ENCODE measurements at places on chromosomes 12 and 14.

GRCh38 chr12:65835256-65835655, 11.0 kb downstream of the HMGA2 start:
- DNase-seq, result no peak

DNA sequence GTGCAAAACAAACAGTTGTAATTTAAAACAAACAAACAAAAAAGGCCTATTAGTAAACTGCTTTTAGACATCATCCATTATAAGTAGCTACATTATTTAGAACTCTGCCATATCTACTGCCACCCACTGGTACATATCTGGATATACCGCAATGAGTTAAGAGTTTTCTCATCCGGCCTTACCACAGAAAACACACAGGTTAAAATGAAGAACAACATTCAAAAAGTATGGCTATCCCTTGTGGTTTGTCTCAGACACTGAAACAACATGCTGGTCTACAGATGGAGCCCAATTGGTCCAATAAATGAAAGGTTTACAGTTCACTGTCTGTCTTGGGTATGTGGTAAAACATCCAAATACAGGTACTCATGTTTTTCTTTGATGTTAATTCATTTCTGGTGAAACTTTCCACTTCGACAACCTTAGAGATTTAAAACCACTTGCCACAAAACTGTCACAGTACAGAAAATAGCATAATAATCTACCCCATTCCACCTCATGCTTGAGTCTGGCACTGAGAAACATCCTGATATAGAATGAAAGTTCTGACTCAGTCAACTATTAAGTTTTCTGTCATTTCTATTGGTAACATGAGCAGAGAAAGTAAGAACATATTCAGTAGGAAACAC, 354.3 kb downstream of the CEP128 start:
- DNase-seq, result peak; percentile 9

- no peak for DNase-seq
Observed at GRCh38 chr12:48954841-48955501, 2.3 kb downstream of the ARF3 start.

DNA sequence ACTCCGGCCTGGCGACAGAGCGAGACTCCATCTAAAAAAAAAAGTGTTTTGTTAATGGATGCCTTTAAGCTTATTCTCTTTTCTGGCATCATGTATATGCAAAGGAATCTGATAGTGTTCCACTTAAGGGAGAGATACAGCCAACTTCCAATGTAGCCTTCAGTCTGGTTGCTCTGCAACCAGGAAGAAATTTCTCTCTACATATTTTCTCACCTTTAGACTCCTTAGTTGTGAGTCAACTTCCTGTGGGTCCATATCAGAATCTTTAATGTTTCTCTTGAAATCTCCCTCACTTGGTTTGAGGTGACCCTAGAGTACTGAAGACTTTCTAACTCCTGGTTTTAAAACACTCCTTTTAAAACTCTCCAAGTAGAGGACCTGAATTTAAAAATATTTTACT, 340.4 kb downstream of the SLC6A15 start:
- no peak for DNase-seq

DNA sequence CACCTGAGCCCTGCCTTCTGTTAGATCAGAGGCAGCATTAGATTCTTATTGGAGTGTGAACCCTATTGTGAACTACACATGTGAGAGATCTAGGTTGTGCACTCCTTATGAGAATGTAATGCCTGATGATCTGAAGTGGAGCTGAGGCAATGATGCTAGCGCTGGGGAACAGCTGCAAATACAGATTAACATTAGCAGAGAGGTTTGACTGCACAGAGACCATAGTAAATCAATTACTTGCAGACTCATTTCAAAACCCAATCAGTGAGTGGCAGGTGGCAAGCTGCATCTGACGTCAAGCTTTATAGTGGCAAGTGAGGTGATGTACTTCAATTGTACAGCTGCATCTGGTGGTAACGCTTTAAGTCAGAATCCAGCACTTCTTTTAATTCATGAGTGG, 141.6 kb downstream of the GPHN start:
- no peak for DNase-seq

- DNase-seq, result no peak
Observed at GRCh38 chr12:68953536-68953935, 20.6 kb upstream of the CPM start.

Data from HFF-Myc (cell line).